ENCODE measurements at places on chromosomes 1 and 21. TPM values are rescaled to one million over a fixed set of nuclear protein-coding genes. Genes with fewer than 3 reads are reported as not detected.

Gene CLEC20A
- not detected for total RNA-seq

Gene USH2A
- not detected for total RNA-seq

Gene RRAGC
- total RNA-seq = 32.8 TPM

Gene ZFP69
- total RNA-seq = not detected

Gene KCNJ6
- total RNA-seq = 4.9 TPM

Gene DYRK1A
- 13.7 TPM for total RNA-seq
